D341Med (cell line): ENCODE measurements at places on chromosomes 13 and 19.

- DNase-seq, result no peak
These were observed 71.2 kb downstream of the MYO16 start for GRCh38 chr13:108700422-108701170.

- DNase-seq, result no peak
These were observed 9.3 kb downstream of the FAM124A start for GRCh38 chr13:51231456-51231855.

DNA sequence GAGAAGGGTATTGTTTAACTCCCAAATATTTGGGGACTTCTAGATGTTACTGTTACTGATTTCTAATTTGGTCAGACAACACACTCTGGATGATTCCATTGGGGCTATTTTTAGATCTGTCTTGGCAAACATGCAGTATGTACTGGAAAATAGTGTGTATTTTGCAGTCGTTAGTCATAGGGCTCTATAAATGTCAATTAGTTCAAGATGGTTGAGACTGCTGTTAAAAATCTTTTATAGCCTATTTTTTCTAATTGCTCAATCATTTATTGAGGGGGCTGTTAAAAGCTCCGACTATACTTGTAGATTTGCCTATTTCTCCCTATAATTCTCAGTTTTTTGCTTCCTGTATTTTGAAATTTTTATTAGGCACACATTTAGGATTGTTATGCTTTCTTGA is 31.4 kb downstream of the PPP5C start:
- no peak for DNase-seq

DNA sequence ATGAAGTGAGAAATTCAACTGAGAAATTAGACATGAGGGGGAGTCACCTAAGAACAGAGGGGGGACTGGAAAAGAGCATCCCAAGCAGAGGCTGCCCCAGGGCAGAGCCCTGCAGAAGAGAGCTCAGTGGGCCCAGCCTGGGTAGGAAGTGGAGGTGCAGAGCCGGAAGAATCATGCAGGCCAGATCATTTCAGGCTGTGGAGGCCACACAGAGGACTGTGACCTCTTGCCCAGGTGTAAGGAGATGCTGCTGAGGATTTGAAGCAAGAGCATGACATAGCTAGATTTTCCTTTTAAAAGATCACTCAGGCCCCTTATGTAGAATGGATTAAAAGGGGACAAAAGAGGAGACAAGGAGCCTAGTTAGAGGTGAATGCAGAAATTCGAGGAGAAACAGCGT is 63.9 kb upstream of the SPATA13 start:
- DNase-seq, result no peak

DNA sequence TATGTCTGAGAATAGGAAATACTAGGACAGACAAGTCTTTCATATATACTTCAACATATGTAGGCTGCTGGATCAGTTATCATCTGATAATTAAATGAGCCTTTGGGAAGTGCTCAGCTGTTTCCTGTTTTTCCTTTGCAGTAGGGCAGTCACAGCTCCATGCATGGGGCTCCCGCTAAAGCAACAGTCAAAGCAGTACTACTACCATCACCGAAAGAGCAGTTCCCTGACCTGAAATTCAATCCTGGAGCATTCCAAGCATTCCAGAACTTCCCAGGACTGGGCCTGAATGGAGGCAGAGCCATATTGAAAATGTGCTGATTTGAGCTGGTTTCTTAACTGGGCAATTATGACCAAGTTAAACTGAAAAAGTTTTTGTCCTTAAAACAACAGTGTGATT is 20.5 kb downstream of the MICU2 start:
- no peak for DNase-seq

DNA sequence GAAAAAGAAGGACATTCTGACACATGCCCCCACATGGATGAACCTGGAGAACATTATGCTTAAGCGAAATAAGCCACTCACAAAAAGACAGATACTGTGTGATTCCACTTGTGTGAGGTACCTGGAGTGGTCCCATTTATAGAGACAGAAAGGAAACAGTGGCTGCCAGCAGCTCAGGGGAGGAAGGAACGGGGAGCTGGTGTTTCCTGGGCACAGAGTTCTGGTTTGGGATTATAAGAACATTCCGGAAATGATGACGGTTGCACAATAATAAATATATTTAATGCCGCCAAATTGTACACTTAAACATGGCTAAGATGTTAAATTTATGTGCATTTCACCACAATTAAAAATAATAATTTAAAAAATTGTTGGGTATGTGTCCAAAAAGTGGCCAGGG is 33.0 kb downstream of the SERP2 start:
- no peak for DNase-seq

DNA sequence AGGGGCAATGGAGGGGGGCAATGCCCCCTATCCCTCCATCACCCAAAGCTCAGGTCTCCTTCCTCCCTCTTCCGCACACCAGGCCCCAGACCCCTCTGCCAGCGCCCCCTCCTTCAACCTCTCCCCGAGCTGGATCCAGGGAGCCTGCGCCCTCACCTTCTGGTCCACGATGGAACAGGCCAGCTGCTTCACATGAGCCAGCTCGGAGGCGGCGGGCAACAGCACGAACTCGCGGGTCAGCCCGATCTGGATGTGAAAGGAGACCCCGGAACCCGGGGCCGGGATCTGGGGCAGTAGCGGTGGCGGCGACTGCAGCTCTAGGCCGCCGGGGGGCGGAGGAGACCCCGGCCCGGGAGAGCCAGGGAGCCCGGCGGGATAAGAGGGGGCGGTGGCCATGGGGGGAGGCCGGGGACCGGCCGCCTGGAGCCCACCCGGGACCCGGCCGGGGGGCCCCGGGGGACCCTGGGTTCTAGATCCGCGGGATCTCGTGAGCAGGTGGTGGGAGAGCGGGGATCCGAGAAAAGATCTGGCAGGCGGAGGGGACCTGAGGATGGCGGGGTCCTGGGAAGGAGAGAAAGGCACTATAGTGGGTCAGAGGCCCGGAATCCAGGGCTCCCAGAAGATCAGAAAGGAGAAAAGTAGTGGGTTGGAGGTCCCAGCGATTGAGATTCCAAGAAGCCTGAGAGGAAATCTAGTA is 791 bp downstream of the PRKD2 start:
- DNase-seq, result peak; percentile 59

DNA sequence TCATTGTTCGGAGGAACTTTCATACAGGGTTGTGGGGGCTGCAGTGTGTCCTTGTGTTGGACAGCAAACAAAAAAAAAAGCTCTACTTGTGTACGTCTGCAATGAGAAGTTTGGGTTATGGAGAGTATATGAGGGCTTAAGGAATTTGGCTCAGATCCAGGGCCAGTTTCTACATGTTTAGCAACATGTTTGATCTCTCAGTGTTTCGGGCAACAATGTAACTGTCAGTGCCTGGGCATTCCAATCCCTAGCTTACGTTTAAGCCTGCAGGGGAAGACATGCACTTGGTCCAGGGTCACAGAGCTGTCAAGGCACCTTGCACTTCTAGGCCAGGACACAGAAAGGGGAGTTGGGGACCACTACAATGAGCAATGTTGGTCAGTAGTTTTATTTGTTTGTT is 13.9 kb downstream of the ZNF543 start:
- no peak for DNase-seq

DNA sequence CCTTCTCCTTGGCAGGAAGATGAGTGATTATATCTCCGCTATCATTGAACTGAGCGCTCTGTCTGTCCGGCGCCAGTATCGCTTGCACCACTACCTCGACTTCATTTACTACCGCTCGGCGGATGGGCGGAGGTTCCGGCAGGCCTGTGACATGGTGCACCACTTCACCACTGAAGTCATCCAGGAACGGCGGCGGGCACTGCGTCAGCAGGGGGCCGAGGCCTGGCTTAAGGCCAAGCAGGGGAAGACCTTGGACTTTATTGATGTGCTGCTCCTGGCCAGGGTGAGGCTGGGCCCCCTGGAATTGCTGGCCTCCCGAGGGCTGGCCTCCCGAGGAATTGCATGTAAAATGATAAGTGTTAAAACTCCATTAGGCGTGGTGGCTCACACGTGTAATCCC is 32.1 kb downstream of the CYP4F22 start:
- DNase-seq, result no peak

GRCh38 chr13:44504116-44504515 is 72.0 kb downstream of the TSC22D1 start:
- DNase-seq, result no peak

- DNase-seq, result peak; percentile 71
These were observed 196.1 kb upstream of the MAB21L1 start for GRCh38 chr13:35672611-35673010.

DNA sequence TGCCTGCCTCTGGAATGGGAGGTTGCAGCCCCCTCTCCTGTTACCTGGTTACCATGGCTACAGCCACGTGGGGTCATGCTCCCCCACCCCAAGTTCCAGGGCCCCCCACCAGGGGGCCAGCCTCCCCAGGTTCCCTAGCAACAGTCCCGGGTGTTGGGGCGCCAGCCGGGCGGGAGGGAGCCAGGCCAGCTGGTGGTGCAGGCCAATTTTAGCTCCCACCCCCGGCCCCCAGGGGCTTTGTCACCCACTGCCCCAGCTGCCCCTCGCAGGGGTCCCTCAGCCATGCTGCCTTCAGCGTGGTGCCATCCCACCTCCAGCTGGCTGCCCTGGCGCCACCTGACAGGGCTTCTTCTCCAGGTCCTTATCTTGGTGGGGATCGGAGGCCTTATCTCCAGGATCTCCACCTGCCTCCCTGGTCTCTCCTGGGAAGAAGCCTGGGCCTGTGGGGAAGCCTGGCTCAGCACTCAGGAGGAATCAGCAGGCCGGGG is 3.0 kb downstream of the MARK4 start:
- peak; percentile 77 for DNase-seq

DNA sequence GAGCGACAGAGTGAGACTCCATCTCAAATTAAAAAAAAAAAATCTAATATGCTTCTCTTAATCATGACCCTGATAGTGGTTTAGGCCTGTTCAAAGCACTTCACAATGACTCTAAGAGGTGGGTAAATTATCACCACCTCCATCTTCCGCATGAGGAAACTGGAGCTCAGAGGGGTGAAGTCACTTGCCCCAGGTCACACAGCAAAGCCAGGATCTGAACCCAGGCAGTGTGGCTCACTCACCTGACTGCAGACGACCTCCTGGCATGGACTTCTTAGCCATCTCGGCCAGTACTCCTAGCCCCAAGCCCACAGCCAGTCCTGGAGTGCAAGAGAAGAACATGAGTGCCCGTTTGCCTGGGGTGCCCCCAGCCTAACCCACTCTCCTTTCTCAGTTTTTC is 6.9 kb downstream of the COQ8B start:
- DNase-seq, result no peak

DNA sequence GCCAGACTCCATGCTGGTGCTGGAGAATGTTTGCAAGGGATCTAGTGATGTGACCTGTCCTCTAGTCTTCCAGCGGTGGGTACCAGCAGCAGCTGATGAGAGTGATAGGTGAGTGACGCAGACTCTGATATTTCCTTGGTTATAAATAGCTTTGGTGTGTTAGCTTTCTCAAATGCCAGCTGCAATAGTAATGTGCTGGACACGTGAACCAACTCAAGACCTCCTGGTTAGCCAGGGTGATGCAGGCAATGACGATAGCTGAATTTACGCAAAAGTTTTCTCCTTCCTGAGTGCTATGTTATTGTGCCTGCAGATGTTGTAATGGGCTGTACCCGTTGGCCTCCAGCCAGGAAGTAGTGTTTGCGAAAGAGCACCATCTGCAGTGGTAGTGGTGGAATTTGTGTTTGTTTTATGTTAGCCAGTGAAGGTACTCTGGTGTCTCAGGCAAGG is 129.5 kb downstream of the CYSLTR2 start:
- DNase-seq, result no peak

DNA sequence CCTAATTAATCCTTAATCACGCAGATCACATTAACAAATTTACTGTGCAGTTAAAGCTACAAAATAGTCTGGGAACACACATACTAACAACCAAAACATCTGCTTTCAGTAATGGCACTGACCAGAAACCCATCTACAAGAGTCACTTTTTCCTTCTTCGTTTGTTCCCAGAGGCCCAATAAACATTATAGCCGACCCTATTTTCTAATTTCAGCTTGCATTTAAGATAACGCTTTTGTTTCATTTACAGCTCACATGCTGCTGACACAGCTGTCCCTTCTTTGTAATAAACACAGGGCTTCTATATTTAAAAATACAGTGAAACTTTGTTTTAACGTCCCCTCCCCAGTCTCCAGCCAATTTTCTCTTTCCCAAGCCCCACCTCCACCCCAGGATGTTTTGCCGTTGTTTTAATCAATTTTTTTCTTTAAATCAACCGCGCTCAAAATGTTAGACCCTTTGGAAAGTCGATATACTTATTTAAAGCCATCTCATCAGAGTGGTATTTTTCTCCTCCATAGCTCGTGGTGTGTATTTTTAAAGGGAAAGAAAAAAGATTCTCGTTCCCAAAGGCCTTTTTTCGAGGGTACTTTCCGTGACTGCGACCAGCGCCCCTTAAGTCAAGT is 1.7 kb upstream of the WBP4 start:
- peak; percentile 11 for DNase-seq

DNA sequence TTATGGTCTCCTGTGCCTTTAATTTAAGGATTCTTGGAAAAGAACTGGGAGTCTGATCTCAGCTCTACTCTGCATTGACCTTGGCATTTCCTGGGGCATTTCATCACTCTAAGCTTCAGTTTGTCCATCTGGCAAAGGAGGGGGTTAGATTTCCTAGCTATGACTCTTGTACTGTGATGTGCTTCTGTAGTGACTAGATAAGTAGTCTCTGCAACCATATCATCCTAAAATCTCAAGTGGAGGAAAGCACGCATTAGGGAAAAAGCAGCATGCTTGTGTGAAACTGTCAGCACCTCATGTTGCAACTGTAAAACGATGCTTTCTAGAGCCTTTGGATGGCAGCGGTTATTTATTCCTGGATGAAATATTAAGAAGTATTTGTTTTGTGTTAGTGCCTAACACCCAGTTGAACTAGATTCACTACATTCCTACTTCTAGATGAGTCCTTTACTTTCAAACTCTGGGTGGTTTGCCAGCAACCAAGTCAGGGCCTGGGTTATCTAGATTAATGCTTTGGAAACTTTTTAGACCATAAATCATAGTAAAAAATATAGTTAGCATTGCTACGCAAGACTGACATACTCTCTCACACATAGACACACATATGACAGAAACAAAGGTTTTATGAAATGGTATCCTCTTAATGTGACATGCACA is 6.8 kb downstream of the WDFY2 start:
- no peak for DNase-seq

- no peak for DNase-seq
These were observed 2.2 kb upstream of the DUS3L start for GRCh38 chr19:5793188-5793587.

DNA sequence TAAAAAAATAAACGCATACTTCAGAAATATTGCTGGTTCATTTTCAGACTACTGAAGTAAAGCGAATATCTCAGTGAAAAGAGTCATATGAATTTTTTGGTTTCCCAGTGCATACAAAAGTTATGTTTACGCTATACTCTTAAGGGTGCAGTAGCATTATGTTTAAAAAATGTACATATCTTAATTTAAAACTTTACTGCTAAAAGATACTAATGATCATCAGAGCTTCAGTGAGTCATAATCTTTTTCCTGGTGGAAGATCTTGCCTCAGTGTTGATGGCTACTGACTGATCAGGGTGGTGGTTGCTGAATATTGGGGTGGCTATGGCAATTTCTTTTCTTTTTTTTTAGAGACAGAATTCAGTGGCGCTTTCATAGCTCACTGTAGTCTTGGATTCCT is 48.9 kb downstream of the NDFIP2 start:
- no peak for DNase-seq

- no peak for DNase-seq
These were observed 1.6 kb upstream of the ZNF233 start for GRCh38 chr19:44258136-44258535.
